ENCODE measurements at places on chromosomes 4 and X.

- DNase-seq = no peak
Measured at GRCh38 chr4:1998296-1998695, 10.5 kb downstream of the NELFA start.

DNA sequence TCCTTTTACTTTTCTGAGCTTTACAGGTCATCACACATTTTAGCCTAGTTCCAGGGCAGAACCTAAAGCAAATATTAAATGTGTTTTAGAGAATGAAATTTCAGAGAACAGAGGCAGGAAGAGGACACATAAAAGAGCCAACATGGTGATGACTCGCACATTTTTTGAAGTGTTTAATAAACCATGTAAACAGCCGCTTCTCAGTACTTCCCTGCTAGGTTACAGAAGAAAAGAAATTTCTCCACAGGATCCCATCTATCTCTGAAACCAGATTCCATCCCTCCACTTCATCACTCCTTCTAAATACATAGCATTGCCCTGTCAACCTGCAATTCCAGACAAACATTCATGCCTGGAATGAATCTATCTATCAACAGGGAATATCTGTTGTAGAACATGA is 949.5 kb upstream of the PCDH7 start:
- DNase-seq = no peak

- DNase-seq = no peak
Measured at GRCh38 chr4:17817027-17817426, 6.2 kb downstream of the NCAPG start.

DNA sequence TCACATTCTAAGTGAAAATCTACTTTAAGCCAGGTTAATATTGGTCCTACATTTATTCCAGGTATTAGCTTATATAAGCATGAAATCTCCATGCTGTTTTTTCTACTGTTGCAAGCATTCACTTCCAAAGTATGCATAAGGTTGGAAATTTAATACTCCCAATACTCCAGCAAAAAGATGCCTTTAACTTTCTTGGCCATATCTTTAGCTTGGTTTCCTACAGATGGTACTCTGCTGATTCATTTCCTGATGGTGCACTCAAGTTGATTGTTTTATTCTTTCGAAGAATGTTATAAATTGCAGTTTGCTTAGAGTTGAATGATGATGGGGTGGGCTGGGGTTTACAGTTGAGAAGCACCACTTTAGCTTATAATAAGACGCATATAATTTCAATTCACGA is 330.2 kb downstream of the PTTG2 start:
- DNase-seq = no peak

DNA sequence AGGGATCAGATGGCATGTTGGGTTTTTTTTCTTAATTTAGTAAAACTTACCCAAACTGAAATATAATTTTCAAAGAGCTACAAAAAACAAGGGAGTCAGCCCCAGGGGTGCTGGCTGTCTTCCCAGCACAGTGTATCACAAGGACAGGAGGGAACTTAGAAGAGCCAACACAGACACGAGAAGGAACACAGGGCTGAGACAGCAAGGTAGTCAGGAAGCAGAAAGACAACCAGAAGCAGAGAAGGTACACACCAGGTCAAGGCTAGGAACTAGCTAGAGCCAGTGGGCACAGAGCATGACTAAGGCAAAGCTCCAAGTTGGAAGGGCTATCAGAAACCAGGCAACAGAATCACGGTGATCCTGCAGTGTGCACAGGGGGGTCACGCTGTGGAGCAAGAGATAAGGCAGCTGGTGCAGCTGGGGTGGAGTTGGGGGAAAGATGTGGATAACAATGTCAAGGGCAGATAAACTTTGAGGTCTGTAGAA is 168.7 kb downstream of the NR3C2 start:
- DNase-seq = no peak

DNA sequence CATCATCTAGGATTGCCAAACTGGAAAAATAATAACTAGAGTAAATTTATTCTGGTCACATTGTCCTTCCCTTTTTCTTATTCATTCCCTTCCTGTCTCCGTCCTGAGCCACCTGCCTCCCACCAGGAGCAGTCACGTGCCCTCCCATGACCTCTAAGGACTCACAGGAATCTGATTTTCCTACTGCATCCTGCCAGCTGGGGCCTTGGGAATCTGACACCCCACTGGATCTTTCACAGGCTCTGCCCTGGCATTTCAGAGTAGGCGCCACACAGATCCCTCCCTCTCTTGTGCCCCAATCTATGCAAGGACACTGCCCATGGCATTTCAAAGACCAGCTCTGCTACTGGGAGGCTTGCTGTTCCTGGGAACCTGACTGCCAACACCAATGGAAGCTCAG is 520.5 kb downstream of the PPARGC1A start:
- DNase-seq = no peak

GRCh38 chr4:54940996-54941865 is 184.2 kb downstream of the KDR start:
- DNase-seq = peak; percentile 18

DNA sequence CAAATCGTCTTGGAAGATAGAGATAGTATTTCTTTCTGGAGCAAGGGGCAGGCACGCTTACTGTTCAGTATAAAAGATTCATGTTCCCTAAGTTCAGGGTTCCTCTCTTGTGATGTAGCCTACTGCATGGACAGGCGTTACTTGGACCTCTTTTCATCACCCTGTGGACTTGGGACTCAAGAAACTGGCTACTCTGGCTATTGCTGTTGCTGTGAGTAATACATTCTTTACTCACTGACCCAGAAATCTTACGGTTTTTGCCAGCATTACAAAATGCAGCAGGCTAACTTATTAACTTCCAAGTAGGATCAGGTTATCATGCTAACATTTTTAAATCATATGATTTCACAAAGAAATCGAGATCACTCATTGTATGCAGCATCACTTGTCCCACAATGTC is 12.8 kb upstream of the GUCY1B1 start:
- no peak for DNase-seq

DNA sequence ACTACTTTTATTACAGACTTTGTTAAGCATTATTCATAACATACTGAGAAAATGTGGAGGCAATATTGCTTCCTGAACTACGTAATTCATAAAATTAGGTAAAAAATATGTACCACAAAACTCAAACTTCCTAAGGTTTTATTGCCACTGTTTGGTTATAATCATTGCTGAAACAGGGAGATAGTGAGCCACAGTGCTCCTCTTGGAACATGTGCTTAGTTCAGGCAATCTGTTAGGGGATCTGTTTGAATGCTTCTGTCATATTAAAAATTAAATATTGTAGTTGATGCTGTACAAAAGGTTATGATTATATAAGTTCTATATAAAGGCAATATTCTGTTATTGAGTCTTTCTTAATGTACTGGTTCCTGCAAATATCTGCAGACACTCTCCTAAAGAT is 480.7 kb downstream of the GRXCR1 start:
- DNase-seq = no peak

DNA sequence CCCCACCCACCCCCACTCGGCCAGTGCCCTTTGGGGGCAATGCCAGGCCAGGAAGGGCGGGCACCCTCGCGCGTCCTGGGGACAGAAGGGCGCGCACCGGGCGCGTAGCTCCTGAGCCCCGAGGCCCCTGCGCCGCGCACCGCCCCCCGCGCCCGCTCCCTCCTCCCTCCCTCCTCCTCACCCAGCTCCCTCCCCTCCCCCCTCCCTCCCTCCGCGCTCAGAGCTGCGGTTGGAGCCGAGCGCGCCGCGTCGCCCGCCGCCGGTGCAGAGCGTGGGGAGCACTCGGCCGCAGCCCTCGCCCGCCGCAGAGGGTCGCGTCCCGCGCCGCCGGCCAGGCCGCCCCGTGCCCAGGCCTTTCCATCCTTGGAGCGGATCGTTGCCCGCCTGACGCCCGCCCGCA is at the start of gene ATP2B3:
ATP2B3 (plus strand) TSS at position 220 of the 400 bp plus-strand sequence. CDS start 18,606 bp downstream, outside the sequence.
- no peak for DNase-seq

- no peak for DNase-seq
Measured at GRCh38 chr4:83905952-83906351, 370.0 kb downstream of the GPAT3 start.

DNA sequence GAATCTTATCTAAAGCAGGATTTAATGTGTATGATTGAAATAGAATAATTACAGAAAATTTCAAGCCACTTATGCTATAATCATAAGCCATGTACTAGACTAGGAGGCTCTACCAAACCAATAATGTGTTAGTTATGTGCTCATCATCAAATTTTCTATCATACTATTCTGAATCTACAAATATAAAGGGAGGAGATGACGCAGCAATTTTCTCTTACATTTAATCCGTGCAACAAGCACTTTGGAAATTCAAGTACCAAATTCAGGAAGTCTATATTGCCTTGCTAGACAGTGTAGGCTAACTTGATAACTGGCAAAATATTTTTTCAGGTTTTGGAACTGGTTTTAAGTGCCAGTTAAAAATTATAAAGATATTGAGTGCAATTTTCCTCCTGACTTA is 283.5 kb downstream of the C4orf33 start:
- DNase-seq = no peak

DNA sequence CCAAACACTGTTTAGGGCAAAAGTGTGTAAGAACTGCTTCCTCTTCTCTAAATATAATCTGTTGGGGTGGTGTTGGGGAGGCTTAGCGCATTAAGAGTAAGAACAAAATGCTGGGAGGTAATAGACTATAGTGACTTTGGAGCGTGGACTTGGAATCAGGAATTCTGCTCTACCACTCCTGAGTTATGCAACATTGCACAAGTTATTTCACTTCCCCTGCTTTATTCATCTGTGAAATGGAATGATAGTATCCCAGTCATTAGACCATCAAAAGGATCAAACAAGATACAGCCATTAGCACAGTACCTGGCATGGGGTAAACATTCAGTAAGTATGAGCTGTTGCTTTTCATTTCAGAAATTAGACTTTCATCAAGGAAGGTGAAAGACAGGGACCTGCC is 58.7 kb downstream of the IGFBP7 start:
- no peak for DNase-seq

GRCh38 chr4:78864405-78865024 is 74.7 kb downstream of the PAQR3 start:
- DNase-seq = peak; percentile 62

DNA sequence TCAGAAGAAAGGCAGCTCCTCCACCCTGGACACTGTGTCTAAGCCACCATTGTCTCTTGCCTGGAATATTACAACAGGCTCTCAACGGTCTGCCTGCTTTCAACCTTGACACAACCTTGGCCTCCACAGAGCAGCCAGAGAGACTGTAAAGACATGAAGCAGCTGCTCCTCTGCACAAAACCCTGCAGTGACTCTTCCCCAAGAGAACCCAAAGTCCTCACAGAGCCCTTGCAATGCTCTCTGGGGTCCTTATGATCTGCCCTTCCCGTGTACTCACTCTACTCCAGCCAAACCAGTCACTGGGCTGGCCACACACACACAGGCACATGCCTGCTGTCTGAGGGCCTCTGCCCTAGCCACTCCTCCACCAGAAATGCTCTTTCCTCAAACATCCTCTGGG is 75.9 kb upstream of the CPEB2 start:
- no peak for DNase-seq

- no peak for DNase-seq
Measured at GRCh38 chrX:21972046-21972445, 31.5 kb downstream of the SMS start.

DNA sequence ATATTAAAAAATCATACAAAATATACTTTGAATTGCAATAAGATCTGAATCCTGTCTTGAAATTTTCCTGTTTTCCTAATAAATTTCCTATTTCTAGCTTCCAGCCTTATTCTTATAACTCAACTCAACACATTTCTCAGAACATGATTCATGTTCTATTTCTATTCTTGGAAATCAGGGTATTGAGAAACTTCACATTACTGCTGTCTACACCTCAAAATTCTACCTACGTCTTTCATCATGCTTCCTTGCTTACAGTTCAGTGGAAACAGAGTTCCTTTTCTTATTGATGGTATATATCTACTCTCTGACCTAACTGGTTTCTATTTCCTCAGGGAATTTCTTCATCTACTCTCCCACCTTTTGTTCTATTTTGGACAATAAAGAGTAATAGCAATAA is 2139.0 kb downstream of the ARAP2 start:
- DNase-seq = no peak

Data from right lung (tissue), 10 donors.